Daoy (cell line): ENCODE measurements at places on chromosomes 6 and 20. TPM values are rescaled to one million over a fixed set of nuclear protein-coding genes. Genes with fewer than 3 reads are reported as not detected.

HTR1E gene
- total RNA-seq: not detected in 2 replicates

ADGRF5 gene
- 0.11 TPM in 1 of 2 replicates, not detected in the other for total RNA-seq

C20orf202 gene
- not detected in 2 replicates for total RNA-seq

HMGN4 gene
- 121 and 140 TPM in 2 replicates for total RNA-seq

SYNGAP1 gene
- 1.1 and 3.7 TPM in 2 replicates for total RNA-seq

TEAD3 gene
- 6.9 and 7.3 TPM in 2 replicates for total RNA-seq

SSTR4 gene
- not detected in 2 replicates for total RNA-seq

NKX2-4 gene
- 3.8 and 7.3 TPM in 2 replicates for total RNA-seq

PDYN gene
- not detected in 2 replicates for total RNA-seq
